ENCODE measurements at places on chromosomes 5 and 9. TPM values are rescaled to one million over a fixed set of nuclear protein-coding genes. Genes with fewer than 3 reads are reported as not detected.

GRCh38 chr5:127805448-127805847 lies 102.3 kb downstream of the CCDC192 start:
- DNase-seq: no peak
- no peaks in the 10 kb centered on the region for H3K4me1 ChIP-seq
- no peaks in the 10 kb centered on the region for H3K36me3 ChIP-seq
- H3K27me3 ChIP-seq: no peaks in the 10 kb centered on the region
- no peak overlapping the region for H3K4me3 ChIP-seq

- no peaks in the 10 kb centered on the region for H3K4me1 ChIP-seq
- no peaks in the 10 kb centered on the region for H3K36me3 ChIP-seq
- DNase-seq: no peak
- H3K27ac ChIP-seq: no peak overlapping the region
- H3K4me3 ChIP-seq: no peak overlapping the region
- H3K27me3 ChIP-seq: no peaks in the 10 kb centered on the region
Observed at GRCh38 chr5:116502616-116503015, 72.0 kb downstream of the SEMA6A start.

GRCh38 chr5:54637654-54638053 lies 120.1 kb downstream of the SNX18 start:
- DNase-seq: no peak
- H3K27me3 ChIP-seq: no peaks in the 10 kb centered on the region
- peak overlapping the region; percentile 1 for H3K27ac ChIP-seq

- no peaks in the 10 kb centered on the region for H3K27me3 ChIP-seq
- DNase-seq: no peak
- no peaks in the 10 kb centered on the region for H3K4me1 ChIP-seq
- H3K36me3 ChIP-seq: no peaks in the 10 kb centered on the region
- H3K27ac ChIP-seq: no peak overlapping the region
Observed at GRCh38 chr9:15401266-15401665, 21.4 kb upstream of the SNAPC3 start.

DNA sequence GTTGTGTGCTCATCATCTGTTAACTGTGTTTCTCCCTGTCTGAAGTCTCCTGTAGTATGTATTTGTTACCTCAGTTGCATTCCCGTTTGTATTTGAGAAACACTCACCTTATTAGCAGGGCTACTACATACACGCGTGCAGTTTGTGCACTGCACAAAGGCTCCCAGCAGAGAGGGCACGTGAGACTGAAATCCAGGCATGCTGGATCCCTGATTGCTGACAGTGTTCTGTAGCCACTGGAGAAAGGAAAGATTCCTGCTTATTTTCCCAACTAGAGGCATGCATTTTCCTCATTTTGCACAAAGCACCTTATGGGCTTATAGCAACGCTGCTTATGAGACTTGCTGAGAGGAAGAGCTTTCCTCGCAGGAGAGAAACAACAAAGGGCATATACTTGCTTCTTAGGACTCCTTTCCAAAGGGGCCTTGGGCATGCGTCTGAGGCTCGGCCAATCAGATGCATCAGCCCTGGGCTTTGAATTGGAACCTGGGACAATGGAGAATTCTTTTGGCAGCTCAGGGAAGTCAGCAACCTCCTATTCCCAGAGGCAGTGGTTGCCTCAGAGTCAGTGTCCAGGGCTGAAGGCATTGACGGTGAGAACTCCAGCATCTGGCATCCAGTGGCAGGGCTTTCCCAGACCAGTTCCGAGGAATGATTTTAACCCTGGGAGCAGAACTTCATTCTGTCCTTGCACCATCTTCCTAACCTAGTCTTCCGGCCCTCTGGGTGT lies 9.9 kb upstream of the MEGF10 start:
- peaks cover 8% of the 10 kb centered on the region for H3K27me3 ChIP-seq
- H3K4me3 ChIP-seq: no peak overlapping the region
- H3K27ac ChIP-seq: no peak overlapping the region
- no peak for DNase-seq
- no peaks in the 10 kb centered on the region for H3K36me3 ChIP-seq

- H3K4me3 ChIP-seq: no peak overlapping the region
- H3K4me1 ChIP-seq: no peaks in the 10 kb centered on the region
- no peak for DNase-seq
Observed at GRCh38 chr9:127213859-127214258, 50.7 kb upstream of the GARNL3 start.

DNA sequence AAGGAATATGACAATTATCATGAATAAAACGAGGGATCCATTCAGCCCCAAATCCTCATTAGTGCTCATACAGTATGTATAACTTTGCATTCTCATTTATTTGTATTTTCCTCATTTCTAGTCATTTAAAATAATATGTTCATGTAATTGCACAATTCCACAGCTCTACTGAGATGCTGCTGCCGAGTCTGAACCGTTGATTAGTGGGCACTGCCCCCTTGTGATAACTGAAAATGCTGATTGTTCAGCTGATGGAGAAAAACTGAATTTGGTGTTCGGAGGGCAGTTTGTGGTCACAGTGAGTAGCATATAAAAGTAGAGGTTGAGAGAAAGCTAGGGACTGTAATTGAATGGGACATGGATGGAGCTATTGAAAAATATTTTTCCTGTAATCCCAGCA lies 12.2 kb upstream of the GPR151 start:
- no peak for DNase-seq
- no peaks in the 10 kb centered on the region for H3K4me1 ChIP-seq
- H3K27ac ChIP-seq: no peak overlapping the region
- H3K4me3 ChIP-seq: no peak overlapping the region
- H3K36me3 ChIP-seq: no peaks in the 10 kb centered on the region
- peaks cover 3% of the 10 kb centered on the region for H3K27me3 ChIP-seq

GRCh38 chr9:37995961-37996818 lies 72.8 kb downstream of the SHB start:
- DNase-seq: no peak
- H3K4me1 ChIP-seq: peaks cover 6% of the 10 kb centered on the region
- H3K27ac ChIP-seq: no peak overlapping the region
- no peaks in the 10 kb centered on the region for H3K27me3 ChIP-seq
- no peak overlapping the region for H3K4me3 ChIP-seq

GRCh38 chr5:153084511-153084910 lies 406.0 kb upstream of the GRIA1 start:
- H3K4me3 ChIP-seq: no peak overlapping the region
- no peak overlapping the region for H3K27ac ChIP-seq
- no peaks in the 10 kb centered on the region for H3K36me3 ChIP-seq
- H3K4me1 ChIP-seq: no peaks in the 10 kb centered on the region
- DNase-seq: no peak

The RMRP gene
- total RNA-seq: 32,385 TPM

The DMRT2 gene
- not detected for total RNA-seq

The CARD9 gene
- 0.47 TPM for total RNA-seq
